ENCODE measurements at places on chromosomes 4 and X.

DNA sequence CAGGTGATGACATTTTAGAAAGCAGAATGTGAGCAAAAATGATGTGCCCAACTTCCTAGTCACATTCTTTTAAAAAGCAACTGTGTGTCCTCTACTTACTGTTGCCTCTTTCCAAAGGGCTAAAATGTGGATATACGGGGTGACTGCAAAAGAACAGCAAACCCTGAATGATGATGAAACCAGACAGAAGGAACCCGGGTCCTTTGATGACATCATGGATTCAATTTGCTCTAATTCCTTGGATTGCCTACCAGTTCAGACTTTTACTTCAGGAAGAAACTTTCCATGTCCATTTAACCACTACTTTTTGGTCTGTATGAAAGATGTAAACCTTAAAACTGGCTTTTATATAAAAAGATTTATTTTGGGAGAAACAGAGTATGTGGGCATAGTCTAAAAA, 190.9 kb upstream of the MAB21L2 start:
- DNase-seq, result no peak

DNA sequence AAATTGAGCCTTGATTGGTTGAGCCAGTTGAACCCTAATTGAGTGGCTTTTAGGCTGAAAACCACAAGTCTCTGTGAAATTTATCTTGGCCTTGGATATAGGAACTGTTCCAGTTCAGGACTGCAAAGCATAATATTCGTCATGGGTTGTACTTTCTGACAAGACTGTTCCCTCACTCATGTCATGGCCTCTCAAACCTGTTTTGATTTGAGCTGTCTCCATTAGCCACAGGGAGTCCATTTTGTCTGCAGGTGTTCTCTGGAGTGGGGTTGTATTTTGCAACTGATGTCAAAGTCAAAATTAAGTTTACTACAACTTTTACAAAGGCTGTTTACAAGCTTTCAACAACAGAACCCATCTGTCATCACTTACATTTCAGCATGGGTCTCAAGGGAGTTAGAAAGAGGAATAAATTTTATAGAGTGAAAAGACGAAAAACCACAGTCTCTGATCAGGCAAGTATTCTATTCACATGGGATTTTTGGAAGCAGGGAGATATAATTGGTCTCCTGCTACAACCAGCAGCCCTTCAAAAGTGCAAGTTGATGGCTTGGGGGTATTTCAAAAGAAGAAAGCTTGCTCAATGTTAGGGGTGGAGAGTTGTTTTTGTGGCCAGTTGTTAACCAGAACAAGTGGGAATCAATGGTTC, 1716.3 kb downstream of the C4orf33 start:
- no peak for DNase-seq

GRCh38 chr4:8282742-8283141, 13.2 kb downstream of the HTRA3 start:
- DNase-seq, result no peak

DNA sequence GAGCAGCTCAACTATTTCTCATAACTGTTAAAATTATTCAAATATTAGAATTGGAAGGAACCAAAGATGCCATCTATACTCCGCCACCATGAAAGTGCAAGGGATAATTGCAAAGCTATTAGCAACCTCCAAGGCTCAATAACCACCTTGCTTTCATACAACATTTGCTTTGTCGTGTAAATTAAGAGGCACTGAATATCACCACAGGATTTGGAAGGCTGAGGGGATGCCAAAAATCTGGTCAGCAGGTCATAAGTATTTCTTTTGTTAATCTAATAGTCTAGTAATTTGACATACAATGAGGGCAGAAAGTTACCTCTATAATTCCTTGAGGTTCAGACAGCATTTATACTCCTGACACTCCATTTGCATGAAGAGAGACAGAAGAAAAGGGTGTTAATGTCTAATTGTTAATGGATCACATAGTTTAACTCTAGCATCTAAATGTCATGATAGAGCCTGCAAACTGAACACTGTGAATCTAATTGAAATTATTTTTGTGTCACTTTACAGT, 200.9 kb upstream of the DIAPH2 start:
- DNase-seq, result no peak

- DNase-seq, result no peak
Measured at GRCh38 chr4:2416564-2417225, 1.8 kb downstream of the ZFYVE28 start.

- DNase-seq, result no peak
Measured at GRCh38 chr4:123661080-123661737, 264.6 kb downstream of the SPRY1 start.

- DNase-seq, result no peak
Measured at GRCh38 chr4:142713282-142714030, 132.6 kb downstream of the INPP4B start.

- DNase-seq, result no peak
Measured at GRCh38 chrX:132088864-132089263, 39.0 kb downstream of the FRMD7 start.
